ENCODE measurements at places on chromosomes 1 and 21.

DNA sequence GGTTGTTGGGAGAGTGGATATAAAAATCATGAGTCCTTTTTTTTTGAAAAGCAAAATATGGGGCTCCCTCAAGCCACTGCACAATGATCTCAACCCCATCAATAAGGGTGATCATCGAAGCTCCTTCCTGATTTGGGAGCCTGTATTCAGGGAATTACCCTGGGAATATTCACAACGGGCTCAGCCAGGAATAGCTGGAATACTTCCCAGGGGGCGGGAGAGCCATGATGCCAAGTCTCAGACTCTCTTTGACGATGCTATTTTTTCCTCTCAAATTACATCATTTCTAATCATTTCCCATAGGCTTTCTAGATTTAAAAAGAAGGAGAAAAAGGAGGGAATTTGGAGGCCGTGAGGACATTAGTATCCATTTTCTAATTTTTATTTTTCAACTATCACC, 18.4 kb downstream of the OLIG1 start:
- DNase-seq, result no peak

DNA sequence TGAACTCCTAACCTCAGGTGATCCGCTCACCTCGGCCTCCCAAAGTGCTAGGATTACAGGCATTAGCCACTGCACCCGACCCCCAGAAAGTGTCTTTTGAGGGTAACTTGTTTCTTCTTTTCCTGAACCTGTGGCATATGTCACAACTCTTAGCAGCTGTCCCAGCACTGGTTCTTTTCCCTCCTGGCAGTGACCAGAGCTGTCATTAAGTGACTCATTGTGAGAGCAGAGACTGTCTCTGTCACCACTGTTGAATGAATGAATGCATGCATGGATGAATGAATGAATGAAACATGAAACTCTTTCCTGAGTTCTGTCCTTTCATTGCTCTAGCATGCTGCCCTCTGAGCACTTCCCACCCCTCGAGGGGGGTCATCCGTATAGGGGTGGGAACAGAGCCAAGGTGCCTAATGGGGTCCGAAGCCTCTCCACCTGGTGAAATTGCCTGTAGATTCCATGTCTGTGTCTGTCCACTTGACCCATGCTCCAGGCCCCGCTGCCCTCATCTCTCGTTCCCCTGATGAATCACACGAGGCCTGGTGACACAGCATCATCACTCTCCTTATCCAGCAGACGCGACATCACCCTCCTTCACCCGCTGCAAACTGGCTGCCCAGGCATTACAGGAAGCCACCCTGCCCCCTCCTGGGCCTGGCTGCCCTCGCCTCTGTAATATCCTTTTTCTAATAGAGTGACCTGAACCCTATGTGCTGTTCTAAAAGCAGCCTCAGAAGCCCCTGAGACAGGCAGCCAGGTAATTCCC, 75.0 kb downstream of the IGSF21 start:
- peak; percentile 73 for DNase-seq

DNA sequence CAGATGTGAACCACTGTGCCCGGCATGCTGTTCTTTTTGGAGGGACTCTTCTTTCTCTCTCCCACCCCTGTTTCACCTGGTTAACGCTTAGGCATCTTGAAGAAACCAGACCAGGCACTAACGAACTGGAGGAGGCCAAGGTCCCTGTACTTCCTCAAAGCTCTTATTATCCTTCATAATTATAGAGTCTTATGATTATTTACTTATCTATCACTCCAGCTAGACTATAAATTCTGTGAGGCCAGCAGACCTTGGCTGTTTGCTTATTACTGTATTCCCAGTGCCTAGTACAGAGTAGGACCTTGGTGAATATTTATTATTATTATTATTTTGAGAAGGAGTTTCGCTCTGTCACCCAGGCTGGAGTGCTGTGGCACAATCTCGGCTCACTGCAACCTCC, 5.8 kb downstream of the CSF3R start:
- no peak for DNase-seq

GRCh38 chr1:29711582-29712283, 475.4 kb downstream of the PTPRU start:
- no peak for DNase-seq

- DNase-seq, result peak; percentile 72
These were observed 34.8 kb downstream of the RIMS3 start for GRCh38 chr1:40630488-40631223.

DNA sequence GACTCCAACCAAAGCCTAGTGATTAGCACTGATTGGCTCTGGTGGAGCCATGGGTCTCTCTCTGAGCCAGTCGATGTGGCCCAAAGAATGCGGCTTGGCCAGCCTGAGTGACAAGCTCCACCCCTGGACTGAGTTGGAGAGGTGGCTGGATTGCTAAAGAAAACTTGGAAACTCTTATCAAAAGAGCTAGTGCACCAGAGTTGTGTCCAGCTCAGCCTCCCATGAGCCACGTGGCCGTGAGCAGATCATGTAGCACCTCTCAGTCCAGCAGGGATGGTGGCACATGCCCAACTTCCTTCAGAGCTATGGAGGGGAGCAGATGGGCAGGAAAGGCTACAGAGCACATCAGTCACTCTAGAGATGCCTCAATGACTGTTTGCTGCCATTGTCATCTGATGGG, 142.8 kb upstream of the VAMP3 start:
- DNase-seq, result no peak

DNA sequence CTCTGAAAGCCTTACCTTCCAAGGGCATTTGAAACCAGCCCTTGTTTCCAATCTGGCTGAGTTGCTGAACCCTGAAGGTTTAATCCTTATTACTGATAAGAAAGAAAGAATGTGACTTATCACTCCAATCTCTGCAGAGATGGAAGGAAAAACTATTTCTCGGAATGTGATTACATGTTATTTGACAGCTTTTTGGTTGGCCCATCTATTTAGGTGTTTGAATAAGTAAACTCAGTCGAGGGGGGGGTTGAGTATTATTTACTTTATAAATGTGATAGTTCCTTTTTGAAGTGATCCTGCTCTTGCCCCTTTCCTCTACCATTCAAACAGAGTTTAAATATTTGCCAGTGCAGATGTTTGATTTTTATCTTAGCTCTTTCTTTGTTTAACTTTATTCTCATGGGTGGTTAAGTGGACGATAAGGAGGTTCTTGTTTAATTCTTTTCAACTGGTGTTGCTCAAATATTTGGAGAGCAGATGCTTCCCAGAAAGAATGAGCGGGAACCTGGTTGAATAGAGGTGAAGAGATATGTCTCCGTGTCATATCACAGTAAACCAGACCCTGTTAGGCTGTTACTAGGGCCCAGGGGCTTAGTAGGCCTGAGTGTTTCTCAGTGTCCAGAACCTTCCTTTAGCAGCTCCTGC, 126.1 kb downstream of the CACHD1 start:
- DNase-seq, result no peak

DNA sequence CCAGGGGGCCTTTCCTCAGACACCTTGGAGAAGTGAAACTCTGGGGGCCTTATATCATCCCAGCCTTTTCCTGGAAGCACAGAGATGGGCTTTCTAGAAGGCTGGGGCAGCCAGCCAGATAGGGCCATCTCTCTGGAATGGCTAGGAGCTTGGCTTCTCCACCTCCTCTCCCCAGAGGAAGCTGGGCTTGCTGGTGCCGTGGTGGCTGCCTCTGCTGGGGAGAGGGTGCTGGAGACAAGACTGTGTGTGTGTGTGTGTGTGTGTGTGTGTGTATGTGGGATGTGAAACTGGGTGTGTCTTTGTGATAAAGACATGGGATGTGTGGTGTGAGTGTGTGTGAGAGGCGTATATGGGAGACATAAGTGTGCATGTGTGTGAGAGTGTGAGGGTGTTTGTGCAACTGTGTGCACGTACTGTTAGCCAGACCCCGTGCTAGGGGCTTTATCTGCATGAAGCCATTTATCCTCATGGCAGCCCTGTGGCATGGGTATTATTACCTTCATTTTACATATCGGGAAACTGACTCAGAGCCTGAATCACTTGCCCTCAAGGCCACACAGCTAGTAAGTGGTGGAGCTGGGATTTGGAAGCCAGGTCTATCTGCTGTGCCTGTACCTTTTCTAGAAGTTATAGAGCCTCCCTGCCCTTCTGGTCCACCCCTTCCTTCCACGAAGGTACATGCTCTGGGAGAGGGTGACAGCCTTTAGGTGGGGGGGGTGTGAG, 44.2 kb downstream of the PTPRU start:
- no peak for DNase-seq

DNA sequence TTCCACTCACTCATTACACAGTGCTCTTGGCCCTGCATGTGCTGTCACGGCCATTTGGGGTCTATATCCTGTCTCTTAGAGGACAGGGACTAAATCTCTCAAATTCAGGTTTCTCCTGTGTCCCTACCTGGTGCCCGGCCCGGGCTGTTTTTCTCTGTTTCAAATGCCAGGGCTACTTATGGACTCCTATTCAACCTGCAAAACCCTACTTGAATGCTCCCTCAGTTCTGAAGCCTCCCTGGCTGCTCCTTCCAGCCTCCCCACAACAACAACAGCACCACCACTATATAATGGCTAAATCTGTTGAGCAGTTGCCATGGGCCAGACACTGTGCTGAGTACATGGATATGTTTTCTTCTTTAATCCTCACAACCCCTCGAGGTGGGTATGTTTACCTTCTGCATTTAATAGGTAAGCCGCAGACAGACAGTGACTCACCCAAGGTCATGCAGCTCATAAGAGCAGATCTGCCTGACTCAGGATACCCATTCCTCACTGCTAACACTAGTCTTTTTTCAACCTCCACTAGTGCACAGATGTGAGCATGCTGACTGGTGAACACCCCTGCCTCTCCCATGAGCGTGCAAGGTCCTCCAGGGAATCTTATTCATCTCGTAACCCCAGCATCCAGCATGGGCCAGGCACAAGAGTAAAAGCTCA, 29.9 kb downstream of the DHRS3 start:
- no peak for DNase-seq

GRCh38 chr1:225654277-225654597, 1.3 kb upstream of the ENAH start:
- DNase-seq, result no peak

DNA sequence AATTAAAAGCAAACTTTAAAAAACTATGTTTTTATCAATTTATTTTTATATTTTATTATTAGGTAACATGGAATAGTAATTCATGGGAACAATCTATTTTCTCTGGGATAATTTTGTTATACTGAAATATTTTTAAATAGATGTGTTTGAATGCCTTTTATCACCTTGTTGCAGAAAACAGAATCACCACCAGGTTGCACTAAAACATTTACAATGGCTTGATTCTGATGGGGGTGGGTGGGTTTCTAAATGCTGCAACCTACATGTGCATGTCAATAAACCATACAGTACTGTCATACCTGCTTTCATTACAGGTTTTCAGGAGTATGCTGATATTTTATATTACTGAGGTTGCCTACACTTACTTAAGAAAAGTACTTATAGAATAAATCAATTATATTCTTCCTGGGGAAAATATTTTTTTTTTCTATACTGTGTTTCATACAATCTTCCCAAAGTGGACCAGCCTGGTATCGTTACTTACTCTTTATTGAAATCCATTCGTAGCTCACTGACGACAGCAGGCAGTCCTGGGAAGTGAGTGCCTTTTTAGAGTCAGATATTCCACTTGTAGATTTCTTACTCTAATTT, 132.8 kb downstream of the PTPRC start:
- peak; percentile 32 for DNase-seq
